Astrocyte (in vitro differentiated cells and primary cell): ENCODE measurements at places on chromosomes 13 and 19. TPM values are rescaled to one million over a fixed set of nuclear protein-coding genes. Genes with fewer than 3 reads are reported as not detected.

DNA sequence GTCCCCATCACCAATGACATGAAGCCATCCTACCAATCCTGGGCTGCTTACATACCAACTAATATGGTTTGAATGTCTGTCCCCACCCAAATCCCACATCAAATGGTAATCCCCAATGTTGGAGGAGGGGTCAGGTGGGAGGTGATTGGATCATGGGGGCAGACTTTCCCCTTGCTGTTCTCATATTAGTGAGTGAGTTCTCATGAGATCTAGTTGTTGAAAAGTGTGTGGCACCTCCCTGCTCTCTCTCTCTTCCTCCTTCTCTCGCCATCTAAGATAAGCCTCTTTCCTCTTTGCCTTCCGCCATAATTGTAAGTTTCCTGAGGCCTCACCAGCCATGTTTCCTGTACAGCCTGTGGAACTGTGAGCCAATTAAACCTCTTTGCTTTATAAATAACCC, 53.6 kb upstream of the FAM124A start:
- DNase-seq = no peak

SRRM5 gene
- 0.23 TPM in 1 of 2 replicates, not detected in the other for total RNA-seq

DNA sequence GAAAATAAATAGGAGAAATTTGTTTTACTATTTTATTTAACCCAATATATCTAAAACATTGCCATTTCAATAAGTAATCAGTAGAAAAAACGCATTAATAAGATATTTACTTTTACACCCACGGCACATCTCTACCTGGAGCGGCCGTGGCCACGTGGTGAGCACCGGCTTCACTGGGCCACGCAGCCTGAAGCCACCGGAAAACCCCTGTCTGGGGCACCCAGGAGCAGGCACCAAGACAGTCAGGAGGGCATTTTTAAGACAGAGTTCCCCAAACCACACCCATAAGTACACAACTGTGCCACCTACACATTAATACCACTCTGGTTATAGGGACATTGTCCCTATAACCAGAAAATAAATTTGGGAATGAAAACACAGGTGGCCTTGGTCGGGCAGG, 80.9 kb downstream of the SPACA7 start:
- DNase-seq = no peak

DNA sequence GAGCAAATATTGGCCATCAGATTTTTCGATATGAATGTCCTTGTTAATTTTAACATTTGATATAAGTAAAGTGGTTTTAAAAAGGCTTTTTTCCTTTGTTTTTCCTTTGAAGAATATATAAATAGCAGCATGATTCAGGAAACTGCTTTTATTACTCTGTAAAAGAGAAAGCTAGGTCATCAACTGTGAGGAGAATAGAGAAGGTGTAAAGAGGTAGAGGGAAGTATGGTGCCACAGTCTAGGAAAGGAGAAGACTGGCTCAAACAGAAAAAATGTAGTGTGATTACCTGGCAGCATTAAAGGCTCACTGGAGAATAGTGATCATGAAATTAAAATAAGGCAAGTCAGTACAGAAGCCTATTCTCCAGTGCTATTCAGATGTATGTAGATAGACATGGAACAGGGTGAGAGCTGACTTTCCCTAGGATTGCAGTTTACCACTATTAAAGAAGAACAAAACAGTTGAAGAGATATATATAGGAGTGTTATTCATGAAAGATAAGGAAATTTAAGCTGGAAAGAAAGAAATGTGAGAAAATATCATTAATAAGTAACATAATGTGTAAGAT, 1115.9 kb upstream of the PCDH9 start:
- no peak for DNase-seq

GRCh38 chr19:35609851-35610353, 2.6 kb upstream of the HAUS5 start:
- no peak for DNase-seq

- peak; percentile 69 for DNase-seq
These were observed 22.6 kb downstream of the IPO5 start for GRCh38 chr13:97975848-97976609.

DNA sequence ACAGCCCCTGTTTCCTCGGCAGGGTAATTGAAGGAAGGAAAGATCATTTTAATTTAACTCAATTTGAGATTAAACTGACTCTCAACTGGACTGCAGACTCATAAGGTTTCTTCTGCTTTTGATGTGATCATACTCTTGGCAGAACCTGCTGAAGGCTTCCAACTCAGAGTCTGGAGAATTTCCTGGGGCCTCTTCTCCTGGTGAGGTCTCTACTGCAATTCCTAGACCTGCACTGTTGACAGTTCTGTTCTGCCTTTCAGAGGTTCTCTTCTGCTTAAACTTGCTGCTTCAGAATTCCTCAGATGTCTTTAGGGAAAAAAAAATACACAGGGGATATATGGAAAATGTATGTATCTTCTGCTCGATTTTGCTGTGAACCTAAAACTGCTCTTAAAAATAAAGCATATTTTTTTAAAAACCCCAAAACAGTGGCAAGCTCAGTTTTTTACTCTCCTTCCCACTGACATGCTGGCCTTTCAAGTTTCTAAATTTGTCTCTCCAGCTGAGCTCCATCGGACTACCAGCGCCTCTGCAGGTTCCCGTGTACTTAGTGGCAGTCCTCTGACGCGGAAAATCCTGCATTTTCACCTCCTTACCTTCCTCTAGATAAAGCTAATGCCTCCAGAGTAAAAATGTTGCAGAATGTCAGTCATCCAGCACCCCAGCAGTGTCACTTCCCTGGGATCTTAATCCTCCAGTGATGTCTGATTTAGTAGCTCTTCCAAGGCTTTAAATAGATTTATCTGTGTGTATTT, 733.5 kb upstream of the SGCG start:
- DNase-seq = no peak

- DNase-seq = peak; percentile 99
These were observed 49.1 kb upstream of the EHD2 start for GRCh38 chr19:47663911-47664771.
